ENCODE measurements at places on chromosomes 4 and X. TPM values are rescaled to one million over a fixed set of nuclear protein-coding genes. Genes with fewer than 3 reads are reported as not detected.

DNA sequence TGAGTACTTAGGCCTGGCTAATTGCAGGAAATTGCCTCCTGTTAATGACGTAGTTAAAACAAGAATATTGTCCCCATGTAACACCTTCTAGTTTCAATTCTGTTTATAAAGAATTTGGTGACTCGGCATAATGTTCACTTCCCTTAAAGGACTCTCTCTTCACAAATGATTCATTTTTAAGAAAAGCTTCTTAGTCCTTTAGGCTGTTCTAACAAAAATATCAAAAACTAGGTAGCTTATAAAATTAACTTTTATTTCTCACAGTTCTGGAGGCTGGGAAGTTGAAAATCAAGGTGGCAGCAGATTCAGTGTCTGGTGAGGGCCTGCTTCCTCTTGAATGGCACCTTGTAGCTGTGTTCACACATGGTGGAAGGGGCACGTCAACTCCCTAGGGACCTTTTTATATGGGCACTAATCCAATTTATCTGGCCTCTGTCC, 23.8 kb downstream of the COL25A1 start:
- no peak for DNase-seq

- no peak for DNase-seq
Measured at GRCh38 chrX:103722505-103722904, 11.8 kb downstream of the TMEM31 start.

DNA sequence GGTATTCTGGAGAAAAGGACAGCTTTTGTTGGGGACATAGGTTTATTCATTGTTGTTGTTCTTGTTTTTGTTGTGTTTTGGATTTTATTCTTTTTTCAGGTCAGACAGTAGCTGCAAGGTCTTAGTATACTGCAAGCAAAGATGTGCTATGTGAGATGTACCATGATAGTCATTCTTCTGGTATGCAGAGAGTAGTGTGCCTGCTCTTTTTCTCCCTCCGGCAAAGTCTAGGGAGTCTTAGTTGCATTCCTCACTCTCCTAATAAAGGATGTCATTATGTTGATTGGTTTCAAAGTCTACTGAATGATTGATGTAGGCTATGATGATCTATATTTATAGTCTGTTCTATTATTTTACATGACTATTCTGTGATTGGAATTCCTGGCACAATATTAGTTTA, 119.9 kb upstream of the POF1B start:
- no peak for DNase-seq

DNA sequence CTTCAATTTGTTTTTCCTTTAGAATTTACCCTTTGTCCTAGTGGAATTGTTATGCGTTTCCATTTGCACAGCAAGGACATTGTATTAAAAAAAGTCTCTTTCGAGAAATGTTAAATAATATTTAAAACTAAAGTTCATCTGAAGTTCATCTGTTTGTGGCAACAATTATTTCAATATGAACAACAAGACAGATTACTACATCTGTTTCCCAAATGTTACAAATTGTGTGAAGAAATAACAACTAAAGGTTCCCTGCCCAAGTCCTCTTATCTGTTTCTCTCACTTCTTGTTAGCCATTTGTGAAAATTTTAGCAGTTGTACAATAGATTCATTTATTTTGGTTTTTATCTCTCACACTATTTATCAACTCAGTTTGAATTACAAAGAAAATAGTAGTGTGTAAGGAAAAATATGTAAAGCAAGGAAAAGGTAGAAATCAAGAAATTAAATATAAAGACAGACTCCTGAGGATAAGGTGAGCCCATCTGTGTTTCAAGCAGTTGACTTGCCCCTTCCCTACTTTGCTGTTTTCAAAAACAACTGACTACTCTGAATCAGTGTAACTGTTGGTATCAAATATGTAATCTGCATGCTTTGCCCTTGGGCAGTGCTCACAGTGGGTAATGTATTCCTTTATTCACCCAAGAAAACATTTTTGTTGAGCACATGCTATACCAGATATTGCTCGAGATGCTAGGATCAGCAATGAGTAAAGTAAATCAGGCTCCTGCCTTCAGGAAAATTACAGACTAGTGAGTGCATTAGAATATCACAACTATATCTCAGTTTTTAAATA, 118.9 kb upstream of the PCDH7 start:
- DNase-seq: no peak

DNA sequence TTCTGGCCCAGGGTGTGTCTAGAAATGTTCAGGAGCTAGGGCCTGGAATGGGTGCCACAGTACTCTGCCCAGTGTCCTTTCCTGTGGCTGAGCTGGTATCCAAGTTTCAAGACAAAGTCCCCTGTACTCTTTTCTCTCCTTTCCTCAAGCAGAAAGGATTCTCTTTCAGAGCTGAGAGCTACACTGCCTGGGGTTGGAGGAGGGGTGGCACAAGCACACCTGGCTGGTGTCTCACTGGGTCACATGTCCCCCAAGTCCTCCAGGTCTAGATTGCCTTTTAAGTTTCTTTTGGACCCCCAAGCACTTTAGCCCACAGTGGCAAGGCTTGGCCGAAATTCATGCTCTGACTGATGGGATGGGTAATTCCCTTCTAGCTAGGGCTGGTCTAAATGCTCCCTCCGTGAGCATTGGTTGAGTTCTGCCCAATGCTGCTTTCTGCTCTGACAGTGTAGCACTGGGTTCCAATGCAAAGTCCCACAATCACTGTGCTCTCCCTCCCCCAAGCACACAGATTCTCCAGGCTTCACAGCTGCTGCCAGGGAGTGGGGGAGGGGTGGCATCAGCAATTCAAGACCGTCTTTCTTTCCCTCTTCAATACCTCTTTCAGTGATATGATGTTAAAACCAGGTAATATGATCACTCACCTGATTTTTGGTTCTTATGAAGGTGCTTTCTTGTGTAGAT, 47.8 kb downstream of the BEX3 start:
- no peak for DNase-seq

DNA sequence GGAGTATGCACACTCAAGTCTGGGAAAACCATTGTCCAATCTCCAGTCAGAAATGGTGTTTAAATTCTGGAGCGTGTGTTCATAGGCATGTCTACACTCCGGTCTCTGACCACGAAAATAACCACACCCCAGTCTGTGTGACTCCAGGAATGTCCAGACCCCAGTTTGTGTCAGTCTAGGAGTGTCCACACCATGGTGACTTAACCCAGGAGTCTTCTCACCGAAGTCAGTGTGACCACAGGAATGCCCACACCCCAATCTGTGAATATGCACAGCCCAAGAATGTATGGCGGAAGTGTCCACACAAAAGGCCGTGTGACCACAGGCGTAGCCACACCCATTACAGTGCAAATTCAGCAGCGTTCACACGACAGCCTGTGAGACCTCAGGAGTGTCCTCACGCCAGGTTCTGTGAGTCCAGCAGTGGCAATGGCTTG, 11.4 kb downstream of the FTSJ1 start:
- no peak for DNase-seq

- no peak for DNase-seq
Measured at GRCh38 chr4:68176500-68176899, 46.8 kb upstream of the TMPRSS11F start.

- DNase-seq: no peak
Measured at GRCh38 chr4:113103556-113103955, 54.1 kb downstream of the ANK2 start.

The POU3F4 gene
- not detected for total RNA-seq
